ENCODE measurements at places on chromosomes 7 and 10. TPM values are rescaled to one million over a fixed set of nuclear protein-coding genes. Genes with fewer than 3 reads are reported as not detected.

The IFIT2 gene
- total RNA-seq, result 4.0 TPM

GRCh38 chr10:34721208-34721840 lies 93.8 kb downstream of the PARD3 start:
- no peak for DNase-seq

The CALY gene
- total RNA-seq, result not detected

DNA sequence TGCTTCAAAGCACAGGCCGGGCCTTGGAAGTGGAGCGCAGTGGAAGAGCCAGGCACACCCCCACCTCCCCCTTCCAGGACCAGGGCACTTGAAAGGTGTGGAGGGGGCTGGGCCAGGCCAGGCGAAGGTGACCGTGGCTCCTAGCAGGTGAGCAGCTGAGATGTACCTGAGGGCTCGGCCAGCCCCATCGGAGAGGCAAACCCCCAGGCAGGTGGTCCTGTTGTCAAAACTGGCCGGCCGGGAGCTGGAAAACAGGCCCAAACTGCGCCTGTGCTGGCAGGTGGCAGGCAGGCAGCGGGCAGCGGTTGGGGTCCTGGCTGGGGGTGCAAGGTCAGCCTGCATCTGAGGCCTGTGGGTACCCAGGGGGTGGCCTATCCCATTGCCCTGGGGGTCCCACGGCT lies 96.4 kb upstream of the DNAAF5 start:
- no peak for DNase-seq

DNA sequence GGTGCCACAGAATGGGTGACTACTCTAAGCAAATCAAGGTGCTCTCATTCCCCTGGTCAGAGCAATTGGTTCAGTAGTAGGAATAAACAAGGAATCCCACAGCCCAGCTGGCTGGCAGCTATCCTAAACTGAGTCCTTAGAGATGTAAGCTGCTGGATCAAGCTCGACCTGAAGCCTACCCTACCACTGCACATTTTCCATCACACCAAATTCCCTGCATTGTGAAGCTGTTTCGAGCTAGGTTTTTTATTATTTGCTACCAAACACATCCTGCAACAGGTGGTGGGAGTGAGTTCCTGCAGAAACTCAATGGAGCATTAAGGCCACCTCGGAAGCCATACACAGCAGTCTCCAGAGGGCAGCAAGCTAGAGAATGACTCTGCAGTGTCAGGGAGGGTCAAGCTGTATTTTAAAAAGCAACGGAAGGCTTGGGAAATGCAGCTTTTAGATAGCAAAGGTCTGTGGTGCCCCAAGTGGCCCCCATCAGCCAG lies 33.7 kb upstream of the TNRC18 start:
- no peak for DNase-seq

GRCh38 chr10:71463111-71463510 lies 66.4 kb downstream of the CDH23 start:
- no peak for DNase-seq

DNA sequence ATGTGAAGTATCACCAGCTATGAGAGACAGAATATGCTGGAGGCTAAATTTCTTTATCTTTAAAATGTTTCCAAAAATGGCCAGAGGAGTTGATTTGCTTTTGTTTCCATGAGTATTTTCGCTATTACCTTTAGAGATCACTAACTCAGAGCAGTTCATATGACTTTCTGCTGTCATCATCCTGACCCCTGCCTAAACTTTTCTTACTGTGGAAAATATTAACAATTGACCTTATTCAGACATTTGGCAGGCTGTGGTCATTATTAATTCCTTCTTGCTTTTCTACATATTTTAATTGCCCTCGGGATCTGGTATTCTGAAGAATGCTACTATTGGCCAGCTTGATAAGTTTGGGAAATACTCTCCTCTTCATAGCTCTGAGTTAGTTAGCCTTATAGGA lies 156.5 kb downstream of the EXOC4 start:
- DNase-seq, result no peak

The GPR158 gene
- 0.21 TPM for total RNA-seq

DNA sequence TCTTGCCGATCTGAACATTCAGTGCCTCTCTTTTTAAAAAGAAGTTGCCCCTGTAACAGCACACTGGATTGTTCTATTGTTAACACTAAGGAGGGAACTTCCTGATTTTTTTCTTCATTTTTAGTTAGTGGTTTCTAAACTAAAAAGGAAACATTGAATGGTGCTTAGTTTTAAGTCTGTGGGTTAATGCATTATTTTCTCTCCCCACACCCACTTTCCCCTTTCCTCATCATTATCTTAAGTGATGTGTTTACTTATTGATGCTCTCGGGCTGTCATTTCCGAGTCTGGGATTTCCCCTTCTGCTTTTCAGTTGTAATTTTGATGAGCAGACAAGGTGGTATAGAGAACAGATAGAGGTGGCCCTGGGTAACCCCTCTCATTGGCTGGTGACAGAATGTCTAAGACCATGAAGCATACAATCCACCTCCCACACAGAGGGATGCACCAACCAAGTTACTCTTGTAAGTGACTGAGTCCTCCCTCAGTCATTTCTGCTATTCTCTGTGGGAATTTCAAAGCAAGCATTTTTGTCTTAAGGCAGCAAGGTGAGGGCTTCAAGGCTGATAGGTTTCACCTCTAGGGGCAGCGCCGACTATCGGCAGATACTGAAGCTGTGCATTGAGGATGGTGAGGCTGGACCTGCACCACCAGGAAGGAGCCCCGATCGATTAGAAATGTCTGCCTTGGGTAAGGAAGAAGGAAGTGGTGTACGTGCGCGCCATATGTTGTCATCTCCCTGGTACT lies 49.5 kb downstream of the CHN2 start:
- DNase-seq, result no peak

DNA sequence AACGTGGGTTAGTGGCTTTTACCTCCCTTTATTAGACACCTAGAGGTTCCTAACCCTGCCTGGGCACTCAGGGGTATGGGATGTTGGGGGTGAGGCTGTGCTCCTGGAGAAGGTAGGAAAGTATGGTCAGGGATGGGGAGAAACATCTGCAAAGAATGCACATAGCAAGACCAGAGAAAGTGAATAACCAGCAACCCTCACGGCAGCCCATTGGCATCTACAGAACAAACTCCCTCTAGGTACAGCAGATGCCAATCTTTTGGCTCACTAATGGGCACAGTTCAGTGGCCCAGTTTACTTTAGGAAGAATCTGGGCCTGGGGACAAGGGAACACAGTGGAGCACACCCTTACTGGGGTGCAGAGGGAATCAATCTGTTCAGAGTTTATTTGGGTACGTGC lies 143.9 kb downstream of the JAZF1 start:
- no peak for DNase-seq

Measured in ureter (tissue), 1 donor.